ENCODE measurements at places on chromosomes 6 and 20. TPM values are rescaled to one million over a fixed set of nuclear protein-coding genes. Genes with fewer than 3 reads are reported as not detected.

Gene MPIG6B
- total RNA-seq = not detected

Gene NCOA5
- total RNA-seq = 21.7 TPM

Gene FOXS1
- total RNA-seq = not detected

Gene PXDC1
- total RNA-seq = 43.1 TPM

DNA sequence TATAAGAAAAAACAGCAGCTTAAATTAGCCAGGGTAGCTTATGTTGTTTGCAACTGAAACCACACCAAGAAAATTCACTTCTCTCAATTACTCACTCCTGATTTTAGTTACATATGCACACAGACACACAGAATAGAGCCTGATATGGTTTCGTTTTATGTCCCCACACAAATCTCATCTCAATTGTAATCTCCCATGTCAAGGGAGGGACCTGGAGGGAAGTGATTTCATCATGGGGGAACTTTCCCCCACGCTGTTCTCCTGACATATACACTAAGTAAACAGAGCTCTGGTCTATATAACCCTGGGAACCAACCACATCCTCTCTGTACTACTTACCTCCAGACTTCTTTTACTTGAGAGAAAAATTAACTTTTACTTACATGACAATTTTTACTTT lies 9.8 kb downstream of the OR12D1 start:
- no peak for DNase-seq

DNA sequence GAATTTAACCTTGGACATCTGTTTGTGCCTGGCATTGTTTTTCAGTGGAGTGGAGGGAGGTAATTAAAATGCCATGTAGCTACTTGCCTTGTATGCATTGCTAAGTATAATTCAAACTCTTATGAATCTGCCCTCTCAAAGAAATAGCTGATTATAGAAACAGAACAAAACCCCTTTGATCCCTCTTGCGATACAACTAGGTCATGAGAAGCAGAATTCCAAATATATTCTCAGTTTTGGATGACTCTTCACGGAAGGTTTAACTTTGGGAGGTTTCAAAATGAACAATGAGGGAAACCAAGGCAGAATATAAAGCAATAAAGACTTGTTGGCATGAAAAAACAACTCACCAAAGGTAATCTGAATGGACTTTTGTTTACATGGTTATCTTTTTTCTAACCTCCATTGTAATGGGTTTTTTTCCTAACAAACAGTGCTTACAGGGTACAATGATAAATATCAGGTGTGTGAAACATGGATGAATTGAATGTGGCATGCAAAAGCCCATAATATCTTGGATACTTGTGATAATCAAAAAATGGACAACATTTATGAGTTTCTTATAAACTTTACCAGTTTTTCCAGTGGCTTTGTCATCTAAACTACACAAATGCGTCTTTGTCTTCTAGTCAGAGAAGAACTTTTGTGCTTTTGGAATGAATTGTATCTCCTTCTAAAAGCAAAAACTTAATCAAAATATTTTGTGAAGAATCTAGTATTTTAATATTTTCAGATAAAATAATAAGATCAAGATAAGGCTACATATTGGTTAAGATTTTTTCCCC lies 15.7 kb upstream of the HEY2 start:
- no peak for DNase-seq

DNA sequence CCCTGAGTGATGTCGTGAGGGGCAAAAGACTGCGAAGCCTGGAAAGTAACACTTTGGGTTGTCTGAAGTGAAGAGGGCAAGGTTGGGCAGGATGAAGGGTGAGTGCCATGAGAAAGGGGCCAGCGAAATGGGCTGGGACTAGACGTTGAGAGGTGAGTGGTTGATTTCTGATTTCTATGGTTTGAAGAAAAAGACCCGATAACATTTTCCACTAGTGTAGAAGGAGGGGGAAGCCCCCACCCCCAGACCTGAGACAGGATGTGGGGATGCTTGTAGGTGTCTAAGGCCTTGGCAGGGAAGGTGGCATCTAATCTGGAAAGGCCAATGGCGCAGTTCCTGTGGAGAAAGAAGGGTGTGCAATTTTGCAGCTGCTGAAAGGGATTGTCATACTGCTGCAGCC lies 25.3 kb upstream of the KIF3B start:
- DNase-seq = no peak

DNA sequence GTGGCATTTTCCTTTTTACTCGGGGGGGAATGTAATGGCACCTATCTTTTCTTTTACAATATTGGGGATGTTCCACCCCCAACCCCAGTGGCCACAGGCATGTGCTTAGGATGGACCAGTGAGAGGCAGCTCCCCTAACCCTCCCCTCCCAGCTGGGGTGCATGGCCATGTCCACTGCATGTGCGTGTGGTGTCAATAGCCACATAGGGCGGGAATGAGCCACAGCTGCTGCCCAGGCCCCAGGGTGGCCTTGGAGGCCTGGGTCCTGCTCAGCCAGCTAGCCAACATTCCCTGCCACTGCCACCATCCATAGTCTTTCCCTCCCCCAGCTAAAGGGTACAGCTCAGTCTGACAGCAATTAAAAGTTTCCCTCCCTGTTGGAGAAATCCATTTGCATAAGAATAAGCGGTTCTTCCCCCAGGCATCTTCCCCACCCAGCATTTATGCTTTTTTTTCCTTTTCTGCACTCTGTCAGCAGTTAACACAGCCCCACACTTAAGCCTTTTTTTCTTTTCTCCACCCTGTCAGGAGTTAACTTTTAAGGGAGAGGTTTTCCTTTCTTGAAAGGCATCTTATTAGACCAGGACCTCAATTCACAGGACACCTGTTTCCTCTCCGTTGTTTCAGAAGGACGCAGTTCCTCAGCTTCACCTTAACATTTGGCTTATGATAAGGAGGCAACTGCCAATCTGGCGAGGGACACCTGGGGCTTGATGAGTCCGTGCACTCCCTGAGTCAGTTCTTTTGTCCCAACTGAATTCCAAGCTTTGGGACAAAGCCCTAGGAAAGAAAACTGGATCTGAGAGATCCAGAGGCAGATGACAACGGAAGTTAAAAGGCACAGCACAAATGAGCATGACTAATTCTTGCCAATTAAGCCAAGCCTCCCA lies 121.4 kb downstream of the TPBG start:
- no peak for DNase-seq

GRCh38 chr20:13173201-13173600 lies 47.9 kb upstream of the ISM1 start:
- DNase-seq = no peak

DNA sequence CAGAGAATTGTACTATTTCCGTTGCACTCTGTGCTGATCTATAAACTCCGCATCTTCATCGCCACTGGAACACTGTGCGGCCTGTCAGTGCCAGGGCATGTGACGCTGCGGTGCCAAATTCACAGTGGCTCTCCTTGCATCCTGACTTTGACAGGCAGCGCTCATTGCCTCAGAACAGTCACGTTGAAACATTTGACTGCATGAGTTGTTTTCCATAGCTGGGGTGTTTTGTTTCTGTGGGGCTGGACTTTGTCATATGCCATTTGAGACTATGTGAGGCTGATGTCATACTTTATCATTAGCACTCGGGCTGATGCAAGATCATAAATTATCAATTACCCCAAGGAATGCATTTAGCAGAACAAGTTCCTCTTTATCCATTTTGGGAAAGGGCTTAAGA lies 32.7 kb downstream of the CFAP61 start:
- no peak for DNase-seq

DNA sequence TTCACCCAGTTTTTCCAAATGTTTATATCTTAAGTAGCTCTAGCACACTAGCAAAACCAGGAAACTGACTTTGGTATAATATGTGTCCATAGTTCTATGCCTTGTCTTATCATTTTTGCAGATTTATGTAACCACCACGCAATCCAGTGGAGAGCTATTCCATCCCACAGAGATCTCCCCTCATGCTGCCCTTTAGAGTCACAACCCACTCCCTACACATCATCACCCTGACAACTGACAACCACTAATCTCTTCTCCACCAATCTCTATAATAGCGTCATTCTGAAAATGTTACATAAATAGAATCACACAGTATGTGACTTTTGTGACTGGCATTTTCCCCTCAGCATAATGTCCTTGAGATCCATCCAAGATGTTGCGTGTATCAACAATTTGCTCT lies 29.1 kb downstream of the HLA-DRB5 start:
- DNase-seq = no peak

DNA sequence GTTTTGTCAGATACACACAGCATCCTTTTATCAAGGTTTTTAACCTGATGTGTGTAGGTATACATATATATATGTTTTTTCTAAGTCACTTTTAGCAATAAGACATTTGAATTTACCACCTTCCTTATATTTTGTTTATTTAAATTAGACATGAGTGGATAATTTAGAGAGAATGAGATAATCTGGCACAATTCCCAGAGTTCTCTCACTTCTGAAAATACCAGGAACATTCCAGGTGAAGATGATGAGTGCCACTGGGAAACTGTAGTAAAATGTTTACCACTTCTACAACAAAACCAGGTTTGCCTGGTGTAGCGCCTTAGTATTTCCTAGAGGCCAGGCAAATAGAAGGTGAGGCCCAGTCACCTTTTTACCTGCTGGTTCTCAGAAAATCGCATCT lies 189.5 kb downstream of the TMEM242 start:
- no peak for DNase-seq

- DNase-seq = peak; percentile 60
Observed at GRCh38 chr20:21074605-21075336, 31.4 kb downstream of the LINC00237 start.

- DNase-seq = no peak
Observed at GRCh38 chr20:6007094-6007528, 46.7 kb downstream of the LRRN4 start.

- DNase-seq = no peak
Observed at GRCh38 chr6:136958168-136958567, 36.1 kb downstream of the SLC35D3 start.

DNA sequence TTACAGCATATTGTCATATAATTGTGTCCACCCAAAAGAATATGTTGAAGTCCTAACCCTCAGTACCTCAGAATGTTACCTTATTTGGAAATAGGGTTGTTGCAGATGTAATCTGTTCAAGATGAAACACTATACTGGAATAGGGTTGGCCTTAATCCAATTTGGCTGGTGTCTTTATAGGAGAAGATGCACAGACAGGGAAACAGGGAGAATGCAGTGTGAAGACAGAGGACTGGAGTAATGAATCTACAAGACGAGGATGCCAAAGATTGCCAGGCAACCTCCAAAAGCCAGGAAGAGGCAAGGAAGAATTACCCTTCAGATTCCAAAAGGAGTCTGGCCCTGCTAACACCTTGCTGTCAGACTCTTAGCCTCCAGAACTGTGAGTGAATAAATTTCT lies 482.9 kb downstream of the PTPRT start:
- DNase-seq = no peak

DNA sequence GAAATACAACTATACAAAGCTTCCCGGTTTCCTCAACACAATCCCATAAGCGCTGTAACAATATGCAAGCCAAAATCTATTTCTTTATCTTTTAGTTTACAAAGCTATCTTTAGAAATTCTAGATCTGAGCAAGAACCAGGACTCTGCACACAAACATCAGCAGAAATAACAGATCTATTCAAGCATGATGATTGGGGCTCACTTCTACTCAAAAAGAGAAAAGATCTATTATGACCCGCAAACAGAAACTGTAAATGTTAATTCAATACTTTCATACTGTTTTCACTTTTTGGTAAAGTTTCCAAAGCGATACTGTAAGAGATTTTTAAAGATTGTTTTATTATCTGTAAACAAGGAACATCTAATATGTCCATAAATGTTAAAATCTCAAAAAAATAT lies 86.6 kb downstream of the SESN1 start:
- DNase-seq = no peak

DNA sequence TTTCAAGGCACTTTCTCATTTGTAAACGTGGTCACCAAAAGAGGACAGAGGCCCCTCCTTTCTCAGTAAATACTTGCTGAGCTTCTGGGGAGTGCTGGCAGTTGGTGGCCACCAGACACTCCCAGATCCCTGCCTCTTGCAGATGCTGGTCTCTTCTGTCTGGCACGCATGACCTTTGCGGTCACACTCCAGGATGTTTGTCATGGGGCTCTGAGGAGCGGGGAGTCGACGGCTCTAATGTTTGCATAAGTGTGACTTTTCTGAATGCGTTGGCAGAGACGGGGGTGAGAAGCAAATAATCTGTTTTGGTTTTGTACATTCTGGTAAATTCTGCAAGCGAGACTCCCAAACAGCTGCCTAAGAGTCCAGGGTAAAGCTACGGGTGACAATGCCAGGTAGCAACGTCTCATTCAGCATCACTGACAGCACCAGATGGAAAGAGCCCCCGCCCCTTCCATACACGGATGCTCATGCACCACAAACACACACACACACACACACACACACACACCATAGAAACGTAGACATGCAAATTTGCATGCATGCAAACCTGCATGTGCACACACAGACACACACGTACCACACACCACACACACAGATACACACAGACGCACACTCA lies 101.1 kb downstream of the YTHDF1 start:
- DNase-seq = no peak

DNA sequence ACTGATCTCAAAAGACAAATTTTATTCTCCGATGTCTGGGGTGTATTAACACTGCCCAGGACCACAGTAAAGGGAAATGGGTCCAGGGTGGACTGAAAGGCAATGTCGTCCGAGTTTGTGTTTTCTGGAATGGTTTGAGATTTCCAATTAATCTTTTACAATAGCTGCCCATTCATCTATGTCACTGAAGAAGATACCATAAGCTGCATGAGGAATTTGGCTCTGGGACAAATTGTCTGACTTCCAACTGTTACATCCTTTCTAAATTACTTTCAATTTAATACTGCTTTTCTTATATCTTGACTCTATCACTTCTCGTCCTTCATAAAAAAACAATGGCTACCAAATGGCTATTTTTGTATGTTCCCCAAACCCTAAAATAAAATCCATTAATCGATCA lies 130.7 kb upstream of the KCNK16 start:
- DNase-seq = no peak

GRCh38 chr6:158472447-158472846 lies 87.4 kb upstream of the TMEM181 start:
- DNase-seq = no peak

DNA sequence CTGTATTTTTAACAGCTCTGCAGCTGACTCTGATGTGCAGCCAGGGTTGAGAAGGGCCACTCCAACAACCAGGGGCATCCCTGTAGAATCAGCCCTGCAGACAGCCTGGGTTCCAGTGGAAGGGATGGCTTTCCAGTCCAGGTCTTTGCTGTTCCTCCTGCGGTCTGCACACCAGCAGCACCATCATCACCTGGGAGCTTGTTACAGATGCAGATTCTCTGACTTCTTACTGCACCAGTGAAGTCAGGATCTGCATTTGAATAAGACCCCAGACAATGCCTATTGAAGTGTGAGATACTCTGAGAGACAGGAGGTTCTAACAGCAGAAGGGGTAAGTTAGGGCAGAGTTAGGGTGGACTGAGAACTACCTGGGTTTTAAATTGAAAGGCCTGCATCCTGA lies 151.3 kb downstream of the F13A1 start:
- DNase-seq = no peak
